ENCODE measurements at places on chromosomes 7 and 10.

DNA sequence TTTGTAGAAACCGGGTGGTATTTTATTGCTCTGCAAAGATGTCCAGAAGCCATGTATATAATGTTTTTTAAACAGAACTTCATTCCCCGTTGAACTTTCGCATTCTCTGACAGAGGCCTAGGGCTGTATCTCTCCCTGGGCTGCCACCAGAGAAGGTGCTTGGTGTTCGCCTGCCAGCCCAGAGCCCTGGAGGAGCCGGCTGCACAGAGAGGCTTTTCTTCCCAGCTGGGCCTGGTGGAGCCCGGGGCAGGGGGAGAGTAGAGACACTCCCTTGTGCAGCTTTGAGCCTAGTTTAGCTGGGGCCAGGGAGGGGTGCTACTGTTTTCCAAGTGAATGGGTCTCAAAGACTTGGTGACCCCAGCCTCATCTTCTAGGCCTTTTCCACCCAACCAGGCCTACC, 13.6 kb upstream of the TRIM8 start:
- no peak for DNase-seq

DNA sequence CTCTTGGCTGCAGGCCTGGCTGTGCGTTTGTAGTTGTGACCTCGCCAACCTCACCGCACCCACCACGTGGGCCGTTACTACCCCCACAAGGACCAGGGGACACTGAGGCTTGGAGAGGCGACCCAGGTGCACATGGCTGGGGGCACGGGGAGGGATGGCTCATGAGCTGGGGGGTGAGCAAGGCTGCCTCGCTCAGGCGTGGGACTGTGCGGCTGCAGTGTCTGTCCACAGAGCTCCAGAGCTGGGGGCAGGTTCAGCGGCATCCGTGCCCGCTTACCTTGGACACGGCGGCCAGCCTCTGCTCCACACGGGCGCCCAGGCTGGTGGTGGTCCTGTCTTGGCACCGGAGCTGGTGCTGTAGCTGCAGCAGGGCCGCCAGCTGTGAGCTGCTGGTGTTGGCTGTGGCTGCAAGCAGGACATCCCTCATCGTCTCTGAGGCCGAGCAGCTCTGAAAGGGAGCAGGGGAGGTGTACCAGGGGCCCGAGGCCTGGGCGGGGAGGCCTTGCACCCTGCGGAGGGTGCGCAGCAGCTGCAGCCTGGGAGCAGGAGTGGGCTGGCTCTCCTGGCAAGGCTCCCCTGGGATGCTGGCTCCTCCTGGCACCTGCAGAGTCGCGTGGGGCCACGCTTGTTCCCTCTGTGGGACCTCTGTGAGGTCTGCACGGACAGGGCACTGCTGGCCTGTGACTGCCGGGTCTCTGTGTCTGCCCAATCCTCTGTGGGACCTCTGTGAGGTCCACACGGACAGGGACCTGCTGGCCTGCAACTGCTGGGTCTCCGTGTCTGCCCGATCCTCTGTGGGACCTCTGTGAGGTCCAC, 60.0 kb upstream of the NKX6-2 start:
- no peak for DNase-seq

DNA sequence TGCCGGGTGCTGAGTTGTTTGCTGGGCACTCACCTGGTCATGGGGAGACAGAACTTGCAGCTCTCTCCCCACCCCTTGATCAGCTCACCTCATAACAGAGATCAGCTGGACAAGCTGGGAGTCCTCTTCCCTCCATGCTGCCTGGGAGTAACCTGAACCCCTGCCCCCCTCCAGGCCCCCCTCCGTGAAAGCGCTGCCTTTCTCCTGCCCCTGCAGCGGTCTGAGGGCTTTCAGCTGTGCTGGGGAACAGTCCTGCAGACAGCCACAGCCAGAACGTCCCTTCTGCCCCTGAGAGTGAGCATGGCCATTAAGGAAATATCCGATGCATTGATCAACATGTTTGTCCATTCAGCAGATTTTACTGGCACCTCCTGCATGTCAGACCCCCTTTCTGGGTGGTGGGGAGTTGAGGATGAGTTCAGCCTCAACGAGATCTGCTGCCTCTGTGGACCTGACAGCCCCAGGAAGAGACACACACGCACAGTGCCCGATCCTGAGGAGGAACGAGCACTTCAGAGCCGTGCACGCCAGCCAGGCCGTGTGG, 4.5 kb downstream of the FAM20C start:
- DNase-seq = no peak

DNA sequence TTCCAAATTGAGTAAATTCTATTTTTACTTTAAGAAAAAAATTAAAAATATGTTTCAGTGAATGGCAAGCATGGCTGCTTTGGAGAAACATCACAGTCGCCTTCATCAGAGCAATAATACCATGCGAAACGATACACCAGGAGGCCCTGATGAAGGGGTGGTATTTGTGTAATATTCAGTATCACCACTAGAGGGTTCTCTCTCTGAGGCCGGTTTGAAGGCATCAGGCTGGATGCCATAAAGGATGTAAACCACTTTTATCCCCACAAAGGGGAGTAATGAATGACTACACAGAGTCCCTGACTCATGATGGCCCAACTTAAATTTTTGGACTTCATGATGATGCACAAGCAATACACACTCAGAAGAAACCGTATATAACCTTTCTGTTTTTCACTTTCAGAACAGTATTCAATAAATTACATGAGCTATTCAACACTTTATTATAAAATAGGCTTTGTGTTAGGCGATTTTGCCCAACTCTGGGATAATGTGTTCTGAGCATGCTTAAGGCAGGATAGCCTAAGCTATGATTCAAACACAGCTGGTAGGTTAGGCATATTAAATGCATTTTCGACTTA, 95.5 kb downstream of the PPP1R17 start:
- DNase-seq = no peak

- no peak for DNase-seq
These were observed 30.7 kb downstream of the ELFN1 start for GRCh38 chr7:1700536-1701333.
